Posterior cingulate gyrus (tissue), 11 donors: ENCODE measurements at places on chromosomes 1 and 21.

- DNase-seq: no peak
Measured at GRCh38 chr1:116944613-116945012, 34.9 kb downstream of the PTGFRN start.

- no peak for DNase-seq
Measured at GRCh38 chr1:96039910-96040309, 681.7 kb upstream of the PTBP2 start.

- DNase-seq: no peak
Measured at GRCh38 chr21:33567914-33568313, 20.6 kb downstream of the DONSON start.

DNA sequence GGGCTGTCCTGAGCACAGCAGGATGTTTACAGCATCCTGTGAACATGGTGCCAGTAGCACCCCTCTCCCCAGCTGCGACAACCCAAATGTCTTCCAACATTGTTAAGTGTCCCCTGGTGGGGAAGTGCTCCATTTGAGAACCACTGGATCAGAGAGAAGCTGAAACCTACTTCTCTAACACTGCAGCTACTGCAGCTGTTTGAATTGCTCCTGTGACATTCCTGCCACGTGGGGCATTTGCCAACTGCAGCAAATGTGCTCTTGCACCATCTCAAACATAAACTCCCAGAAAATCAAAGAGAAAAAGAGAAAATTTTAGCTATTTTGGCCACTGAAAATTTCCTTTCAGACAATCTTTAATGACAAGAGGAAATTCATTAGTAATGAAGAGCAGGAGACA lies 11.0 kb downstream of the SLC2A5 start:
- no peak for DNase-seq

DNA sequence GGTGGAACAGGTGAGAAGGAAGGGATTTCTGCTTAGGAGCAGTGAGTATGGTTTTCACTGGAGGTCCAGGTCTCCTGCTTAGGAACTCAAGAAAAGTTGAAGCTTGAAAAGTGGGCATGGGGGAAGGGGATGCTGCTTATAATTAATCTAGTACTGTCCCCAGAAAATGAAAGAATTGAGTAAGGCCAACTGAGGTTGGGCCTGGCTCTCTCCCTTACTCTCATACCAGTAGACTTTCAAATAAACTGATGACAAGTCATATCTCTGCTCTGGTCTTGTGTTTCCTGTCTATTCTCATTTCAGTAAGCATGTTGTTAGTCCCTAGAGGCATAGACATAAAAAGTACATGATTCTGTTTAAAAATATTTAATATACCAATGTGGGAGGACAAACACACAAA lies 26.4 kb downstream of the CD48 start:
- no peak for DNase-seq

DNA sequence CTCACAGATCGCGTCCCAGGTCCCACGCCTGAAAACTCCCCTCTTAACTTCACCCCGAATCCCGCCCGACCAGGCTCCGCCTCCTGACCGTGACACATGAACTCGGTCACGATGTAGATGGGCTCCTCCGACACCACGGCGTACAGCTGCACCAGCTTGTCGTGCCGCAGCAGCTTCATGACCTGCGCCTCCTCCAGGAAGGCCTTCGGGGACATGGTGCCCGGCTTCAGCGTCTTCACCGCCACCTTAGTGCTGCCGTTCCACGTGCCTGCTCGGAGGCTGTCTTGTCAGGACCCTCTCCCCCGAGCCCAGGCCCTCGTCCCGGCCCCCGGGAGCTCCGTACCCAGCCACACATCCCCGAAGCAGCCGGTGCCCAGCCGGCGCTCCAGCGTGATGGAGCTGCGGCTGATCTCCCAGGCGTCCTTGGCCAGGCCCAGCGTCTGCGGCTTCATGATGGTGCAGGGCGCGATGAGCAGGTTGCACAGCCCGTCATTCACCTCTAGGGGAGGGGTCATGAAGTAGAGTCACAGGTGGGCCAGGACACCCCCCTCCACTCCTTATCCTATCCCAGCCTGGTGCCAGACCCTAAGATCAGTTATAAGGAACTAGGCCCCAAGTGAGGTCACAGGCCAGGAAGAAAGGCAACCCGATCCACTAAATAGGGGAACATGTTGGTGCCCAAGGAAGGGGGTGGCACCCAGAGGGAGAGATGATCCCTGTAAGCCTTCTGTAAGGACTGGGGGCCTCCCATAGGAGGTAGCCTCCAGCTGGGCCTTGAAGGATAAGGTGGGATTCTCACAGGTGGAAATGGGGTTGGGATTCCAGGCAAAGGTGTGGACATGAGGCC lies 11.6 kb upstream of the AHDC1 start:
- no peak for DNase-seq

DNA sequence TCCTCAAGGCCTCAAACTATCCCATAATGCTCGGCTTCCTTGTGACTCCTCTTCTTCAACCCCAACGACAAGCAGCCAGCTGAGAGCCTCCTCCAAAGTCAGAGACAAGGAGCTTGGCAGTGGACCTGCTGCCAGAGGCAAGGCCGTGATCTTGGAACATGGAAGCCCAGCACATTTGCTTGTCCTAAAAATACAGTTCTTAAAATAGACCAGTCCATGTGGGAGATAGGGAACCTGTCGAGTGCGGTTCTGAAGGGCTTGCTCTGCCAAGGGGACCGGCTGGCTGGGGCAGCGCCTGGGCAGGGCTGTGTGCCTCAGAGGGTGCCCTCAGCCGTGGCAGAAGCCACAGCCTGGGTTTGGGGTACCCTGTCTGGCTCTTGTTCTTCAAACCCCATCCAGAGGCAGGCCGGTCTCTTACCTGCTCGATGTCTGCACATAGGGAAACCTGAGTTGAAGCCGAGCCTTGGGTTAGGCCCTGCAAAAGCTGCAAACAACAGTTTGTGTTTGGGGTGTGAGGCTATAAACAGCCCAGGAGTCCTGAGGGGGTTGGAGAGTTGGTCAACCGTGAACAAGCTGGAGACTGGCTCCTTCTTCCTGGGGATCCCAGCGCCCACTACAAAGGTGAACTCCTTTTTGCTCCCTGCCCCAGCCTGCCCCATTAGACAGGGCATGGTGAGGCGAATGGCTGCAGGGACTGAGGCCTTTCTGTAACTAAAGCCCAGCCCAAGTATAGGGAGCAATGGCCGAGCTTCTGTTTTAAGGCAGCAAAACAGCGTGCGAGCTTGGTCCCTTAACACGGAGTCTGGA lies 228.8 kb downstream of the CAMTA1 start:
- peak; percentile 54 for DNase-seq

- no peak for DNase-seq
Measured at GRCh38 chr1:101242324-101243050, 5.7 kb downstream of the S1PR1 start.

GRCh38 chr1:50332941-50333594 lies 90.2 kb downstream of the DMRTA2 start:
- peak; percentile 61 for DNase-seq

DNA sequence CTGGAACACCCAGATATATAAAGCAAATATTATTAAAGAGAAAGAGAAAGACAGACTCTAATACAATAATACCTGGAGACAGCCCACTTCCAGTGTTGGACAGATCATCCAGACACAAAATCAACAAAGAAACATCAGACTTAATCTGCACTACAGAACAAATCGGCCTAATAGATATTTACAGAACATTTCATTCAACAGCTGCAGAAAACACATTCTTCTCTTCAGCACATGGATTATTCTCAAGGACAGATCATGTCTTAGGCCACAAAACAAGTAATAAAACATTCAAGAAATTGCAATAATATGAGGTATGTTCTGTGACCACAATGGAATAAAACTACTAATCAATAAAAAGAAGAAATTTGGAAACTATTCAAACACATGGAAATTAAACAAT lies 398.3 kb upstream of the DUSP10 start:
- DNase-seq: no peak

GRCh38 chr21:31729622-31730343 lies 2.1 kb downstream of the SCAF4 start:
- no peak for DNase-seq

DNA sequence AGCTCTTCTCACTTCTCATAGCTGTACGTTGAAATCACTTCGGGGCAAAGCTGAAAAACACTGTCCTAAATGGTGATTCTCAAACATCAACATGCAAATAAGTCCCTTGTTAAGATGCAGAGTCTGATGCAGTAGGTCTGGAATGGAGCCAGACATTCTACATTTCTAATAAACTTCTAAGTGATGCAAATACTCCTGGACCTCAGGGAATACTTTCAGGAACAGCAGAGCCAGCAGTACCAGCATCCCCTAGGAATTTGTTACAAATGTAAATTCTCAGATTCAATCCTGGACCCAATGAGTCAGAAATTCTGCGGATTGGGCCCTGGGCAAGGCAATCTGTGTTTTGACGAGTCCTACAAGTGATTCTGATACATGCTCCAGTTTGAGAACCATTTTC lies 152.3 kb downstream of the PCNX2 start:
- no peak for DNase-seq

DNA sequence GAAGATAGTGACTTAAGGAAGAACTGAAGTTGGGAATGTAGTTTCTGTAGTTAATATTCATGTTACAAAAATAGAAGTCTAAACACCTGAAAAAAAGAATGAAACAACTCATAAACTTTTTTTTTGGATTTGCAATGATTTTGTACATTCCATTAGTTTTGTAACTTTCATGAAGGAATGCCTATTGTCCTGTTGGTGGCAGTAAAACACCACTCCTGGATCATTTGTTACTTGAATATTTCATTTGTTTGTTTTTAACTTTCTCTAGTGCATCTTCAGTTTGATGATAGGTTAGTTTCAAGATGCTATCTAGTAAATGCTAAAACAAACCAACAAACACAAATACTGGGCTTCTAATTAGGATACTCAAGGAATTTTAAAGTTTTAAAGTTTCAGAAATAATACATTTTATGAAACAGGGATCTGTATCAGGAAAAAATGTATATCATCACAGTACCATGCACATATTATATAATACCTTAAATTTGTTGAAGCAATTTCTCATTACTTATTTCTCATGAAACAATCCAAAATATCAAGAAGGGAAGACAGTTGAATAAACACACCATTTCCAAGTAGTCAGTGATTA lies 229.7 kb upstream of the CACYBP start:
- no peak for DNase-seq
